ENCODE measurements at places on chromosomes 3 and 15. TPM values are rescaled to one million over a fixed set of nuclear protein-coding genes. Genes with fewer than 3 reads are reported as not detected.
A peak's percentile ranks its signal among the peaks of the same experiment; 100 is the strongest.

XRN1 gene
- total RNA-seq = 58.0 TPM

- peak; percentile 18 for DNase-seq
These were observed 10.2 kb upstream of the GATA2 start for GRCh38 chr3:128503164-128503651.

CASR gene
- total RNA-seq = not detected

- DNase-seq = no peak
These were observed 94.5 kb downstream of the GOLIM4 start for GRCh38 chr3:168001244-168001643.

TERC gene
- total RNA-seq = 179 TPM

CHRNB4 gene
- 1.1 TPM for total RNA-seq

- DNase-seq = no peak
These were observed 210.6 kb upstream of the CHRM5 start for GRCh38 chr15:33757516-33758232.

ZNF502 gene
- 10.5 TPM for total RNA-seq

GRCh38 chr3:82000773-82001172, 239.3 kb upstream of the GBE1 start:
- peak; percentile 93 for DNase-seq

DNA sequence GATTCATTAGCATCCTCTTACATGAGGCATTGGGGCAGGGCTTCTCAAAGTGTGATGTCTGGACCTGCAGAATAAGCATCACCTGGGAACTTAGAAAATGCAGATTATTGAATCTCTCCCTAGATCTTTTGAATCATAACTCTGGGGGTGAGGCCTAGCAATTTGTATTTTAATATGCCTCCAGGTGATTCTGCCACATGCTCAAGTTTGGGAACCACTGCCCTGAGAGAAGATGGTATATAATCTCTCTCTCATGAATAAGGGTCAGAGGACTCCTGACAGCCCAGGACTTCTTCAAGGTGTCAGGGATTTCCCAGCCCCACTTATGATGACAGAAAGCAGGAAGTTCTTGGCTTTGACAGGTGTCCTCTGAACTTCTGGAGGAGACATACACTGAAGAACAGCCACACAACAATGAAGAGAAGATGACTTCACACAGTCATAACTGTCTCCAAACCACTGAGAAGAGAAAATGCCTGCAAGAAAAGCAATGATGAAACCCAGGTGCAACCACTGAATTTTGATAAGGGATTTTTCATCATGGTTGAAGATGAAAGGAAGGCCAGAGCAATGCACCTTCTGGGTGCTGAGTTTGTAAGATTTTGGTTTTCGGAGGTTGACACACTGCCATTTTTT, 211.9 kb upstream of the MRPL3 start:
- DNase-seq = no peak

GOLGA6L7 gene
- not detected for total RNA-seq

Data from tongue (tissue), 3 donors.